Bronchial smooth muscle cell (primary cell): ENCODE measurements at places on chromosomes 3 and 15. TPM values are rescaled to one million over a fixed set of nuclear protein-coding genes. Genes with fewer than 3 reads are reported as not detected.

The CPN2 gene
- not detected in 2 replicates for total RNA-seq

The ILDR1 gene
- under 0.01 TPM in 1 of 2 replicates, not detected in the other for total RNA-seq

The SENP8 gene
- 1.2 and 2.2 TPM in 2 replicates for total RNA-seq

The FRMD5 gene
- 3.2 and 9.3 TPM in 2 replicates for total RNA-seq

The BFSP2 gene
- not detected in 2 replicates for total RNA-seq

The TMEM115 gene
- 29.2 and 32.9 TPM in 2 replicates for total RNA-seq

The GRM7 gene
- not detected in 2 replicates for total RNA-seq

The GRAMD2A gene
- 0.09 and 0.16 TPM in 2 replicates for total RNA-seq

The SCAMP2 gene
- 8.8 and 9.1 TPM in 2 replicates for total RNA-seq

The SLC12A1 gene
- total RNA-seq = under 0.01 TPM in 1 of 2 replicates, not detected in the other

The SOX14 gene
- not detected in 2 replicates for total RNA-seq

The CCR9 gene
- total RNA-seq = not detected in 2 replicates

The GOLGA6L7 gene
- not detected in 2 replicates for total RNA-seq

The UBAP1L gene
- 0.95 and 1.5 TPM in 2 replicates for total RNA-seq

The DAZL gene
- not detected in 2 replicates for total RNA-seq

The REC114 gene
- total RNA-seq = not detected in 2 replicates

The AHSG gene
- total RNA-seq = not detected in 2 replicates

The KCNH8 gene
- total RNA-seq = under 0.01 TPM in 1 of 2 replicates, not detected in the other

The PLSCR5 gene
- total RNA-seq = not detected in 2 replicates

The GPR149 gene
- total RNA-seq = not detected in 2 replicates

The RBMS3 gene
- 43.2 and 50.8 TPM in 2 replicates for total RNA-seq

The SCAANT1 gene
- total RNA-seq = not detected in 2 replicates

The TAMM41 gene
- 3.5 and 4.9 TPM in 2 replicates for total RNA-seq

The IFT80 gene
- 51.5 and 69.0 TPM in 2 replicates for total RNA-seq

The NUP210 gene
- 0.09 TPM in 1 of 2 replicates, not detected in the other for total RNA-seq

The SPINK8 gene
- total RNA-seq = not detected in 2 replicates

The ARGFX gene
- not detected in 2 replicates for total RNA-seq

The IL16 gene
- 2.4 and 3.2 TPM in 2 replicates for total RNA-seq

The COL7A1 gene
- total RNA-seq = 27.0 and 27.6 TPM in 2 replicates

The CPNE4 gene
- total RNA-seq = not detected in 2 replicates

The ITIH3 gene
- not detected in 2 replicates for total RNA-seq

The CCDC80 gene
- 281 and 1,910 TPM in 2 replicates for total RNA-seq

The PDIA5 gene
- 22.6 and 30.7 TPM in 2 replicates for total RNA-seq

The KBTBD8 gene
- total RNA-seq = 0.77 and 1.4 TPM in 2 replicates

The PRC1 gene
- 10.7 and 25.7 TPM in 2 replicates for total RNA-seq

The QARS1 gene
- total RNA-seq = 285 and 326 TPM in 2 replicates

The NMNAT3 gene
- 0.32 and 0.60 TPM in 2 replicates for total RNA-seq

The CLRN1 gene
- total RNA-seq = not detected in 2 replicates

The WNT5A gene
- total RNA-seq = 7.3 and 16.4 TPM in 2 replicates

The DPPA2 gene
- total RNA-seq = not detected in 2 replicates

The ZCWPW2 gene
- 0.69 and 1.1 TPM in 2 replicates for total RNA-seq

The WDR93 gene
- 0.09 and 0.16 TPM in 2 replicates for total RNA-seq

The EIF4E3 gene
- total RNA-seq = 0.63 and 1.1 TPM in 2 replicates

The CHL1 gene
- total RNA-seq = under 0.01 and 16.2 TPM in 2 replicates

The GABRR3 gene
- not detected in 2 replicates for total RNA-seq

The CCDC13 gene
- 0.86 and 0.95 TPM in 2 replicates for total RNA-seq

The EHD4 gene
- total RNA-seq = 7.0 and 10.9 TPM in 2 replicates

The OIP5 gene
- 0.17 and 1.3 TPM in 2 replicates for total RNA-seq

The SELENOT gene
- 46.7 and 106 TPM in 2 replicates for total RNA-seq

The CHRNA7 gene
- 0.47 and 0.86 TPM in 2 replicates for total RNA-seq

The ATP6V1A gene
- 61.8 and 79.1 TPM in 2 replicates for total RNA-seq
